ENCODE measurements at places on chromosomes 13 and 19. TPM values are rescaled to one million over a fixed set of nuclear protein-coding genes. Genes with fewer than 3 reads are reported as not detected.

The FAM83E gene
- total RNA-seq, result 2.5 TPM

DNA sequence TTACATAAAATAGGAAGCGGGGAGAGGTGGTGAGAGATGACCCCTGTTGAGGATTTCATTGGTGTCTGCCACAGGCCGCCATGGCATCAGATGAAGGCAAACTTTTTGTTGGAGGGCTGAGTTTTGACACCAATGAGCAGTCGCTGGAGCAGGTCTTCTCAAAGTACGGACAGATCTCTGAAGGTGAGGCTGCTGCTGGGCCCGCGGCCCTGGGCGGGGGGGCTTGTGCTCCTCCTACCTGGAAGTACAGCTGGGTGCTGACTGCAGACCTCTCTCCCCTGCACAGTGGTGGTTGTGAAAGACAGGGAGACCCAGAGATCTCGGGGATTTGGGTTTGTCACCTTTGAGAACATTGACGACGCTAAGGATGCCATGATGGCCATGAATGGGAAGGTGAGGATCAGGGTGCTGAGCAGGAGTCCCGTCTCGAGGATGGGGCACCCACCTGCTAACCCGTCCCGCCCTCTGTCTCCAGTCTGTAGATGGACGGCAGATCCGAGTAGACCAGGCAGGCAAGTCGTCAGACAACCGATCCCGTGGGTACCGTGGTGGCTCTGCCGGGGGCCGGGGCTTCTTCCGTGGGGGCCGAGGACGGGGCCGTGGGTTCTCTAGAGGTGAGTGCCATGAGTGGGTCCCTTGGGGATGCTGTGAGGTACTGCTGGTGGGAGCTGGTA lies 1.9 kb downstream of the CIRBP start:
- H3K27ac ChIP-seq, result peak overlapping the region; percentile 90
- H3K4me3 ChIP-seq, result peak overlapping the region; percentile 88
- peaks cover 45% of the 10 kb centered on the region for H3K36me3 ChIP-seq
- peaks cover 62% of the 10 kb centered on the region for H3K4me1 ChIP-seq
- H3K27me3 ChIP-seq, result peaks cover 2% of the 10 kb centered on the region

DNA sequence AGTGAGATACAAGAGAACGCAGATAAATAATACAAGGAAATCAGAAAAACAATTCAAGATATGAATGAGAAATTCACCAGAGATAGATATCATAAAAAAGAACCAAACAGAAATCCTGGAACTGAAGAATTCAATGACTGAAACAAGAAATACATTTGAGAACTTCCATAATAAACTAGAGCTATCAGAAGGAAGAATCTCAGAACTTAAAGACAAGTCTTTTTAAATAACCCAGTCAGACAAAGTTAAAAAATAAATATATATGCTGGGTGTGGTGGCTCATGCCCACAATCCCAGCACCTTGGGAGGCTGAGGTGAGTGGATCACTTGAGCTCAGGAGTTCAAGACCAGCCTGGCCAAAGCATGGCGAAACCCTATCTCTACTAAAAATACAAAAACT lies 28.7 kb upstream of the N4BP2L1 start:
- no peak overlapping the region for H3K27ac ChIP-seq
- H3K27me3 ChIP-seq, result no peaks in the 10 kb centered on the region
- no peak for DNase-seq
- peaks cover 32% of the 10 kb centered on the region for H3K36me3 ChIP-seq

DNA sequence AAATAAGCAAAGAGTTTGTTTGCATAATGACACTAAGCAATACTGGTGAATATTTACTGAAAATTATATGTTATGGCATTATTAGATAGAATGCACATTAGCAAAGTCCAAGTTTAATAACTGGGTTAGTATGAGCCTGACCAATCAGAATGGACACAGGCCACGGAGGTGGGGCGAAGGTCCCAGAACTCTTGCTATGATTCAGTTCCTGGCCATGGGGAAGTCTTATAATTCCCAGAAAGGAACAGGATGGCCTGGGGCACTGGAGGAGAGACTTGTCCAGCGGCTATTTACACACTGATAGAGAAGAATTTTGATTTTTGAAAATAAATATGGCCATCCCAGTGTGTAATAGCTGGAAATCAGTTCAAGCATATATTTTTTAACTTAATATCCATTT lies 372.0 kb downstream of the EFNB2 start:
- no peaks in the 10 kb centered on the region for H3K27me3 ChIP-seq
- H3K4me3 ChIP-seq, result no peak overlapping the region
- DNase-seq, result no peak
- H3K36me3 ChIP-seq, result no peaks in the 10 kb centered on the region
- no peak overlapping the region for H3K27ac ChIP-seq

DNA sequence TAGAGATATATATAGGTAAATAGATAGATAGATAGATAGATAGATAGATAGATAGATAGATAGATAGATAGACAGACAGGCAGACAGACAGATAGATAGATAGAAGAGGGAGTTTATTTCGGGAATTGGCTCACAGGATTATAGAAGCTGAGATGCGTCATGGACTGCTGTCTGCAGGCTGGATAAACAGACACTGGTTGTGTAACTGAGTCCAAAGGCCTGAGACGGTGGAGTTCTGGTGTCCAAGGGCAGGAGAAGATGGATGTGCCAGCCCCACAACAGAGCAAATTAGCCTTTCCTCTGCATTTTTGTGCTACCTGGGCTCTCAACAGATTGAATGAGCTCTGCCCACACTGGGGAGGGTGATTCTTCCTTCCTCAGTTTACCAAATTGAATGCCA lies 2.7 kb downstream of the CYP4F3 start:
- H3K27ac ChIP-seq, result no peak overlapping the region
- DNase-seq, result no peak
- H3K4me3 ChIP-seq, result no peak overlapping the region

All from activated CD4-positive, alpha-beta T cell treated with anti-CD3 and anti-CD28 coated beads, Interleukin-2, amount 10 ng/mL, durations not matched to agents 7 days and 5 days (primary cell).